Hematopoietic multipotent progenitor cell (in vitro differentiated cells): ENCODE measurements at places on chromosomes 7 and 10.

GRCh38 chr7:85424298-85424697, 237.4 kb upstream of the SEMA3D start:
- DNase-seq: no peak

GRCh38 chr7:136174477-136175125, 197.4 kb upstream of the MTPN start:
- no peak for DNase-seq

DNA sequence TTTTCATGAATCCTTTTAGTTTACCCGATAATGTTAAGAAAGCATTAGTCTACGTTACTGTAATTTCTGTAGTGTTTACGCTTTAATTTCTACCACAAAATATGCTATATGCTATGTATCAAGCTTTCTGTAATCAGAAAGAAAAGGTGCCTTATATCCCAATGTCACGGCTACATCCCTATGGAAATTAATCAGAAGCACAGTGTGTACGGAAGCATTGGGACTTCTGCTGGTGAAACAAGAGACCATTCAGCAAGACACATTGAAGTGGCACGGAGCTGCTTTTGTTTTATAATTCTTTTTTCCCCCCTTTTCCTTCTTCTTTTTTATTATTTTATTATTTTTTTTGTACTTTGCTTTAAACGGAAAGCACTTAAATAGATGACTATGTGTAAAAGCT, 31.2 kb upstream of the SH2B2 start:
- no peak for DNase-seq

DNA sequence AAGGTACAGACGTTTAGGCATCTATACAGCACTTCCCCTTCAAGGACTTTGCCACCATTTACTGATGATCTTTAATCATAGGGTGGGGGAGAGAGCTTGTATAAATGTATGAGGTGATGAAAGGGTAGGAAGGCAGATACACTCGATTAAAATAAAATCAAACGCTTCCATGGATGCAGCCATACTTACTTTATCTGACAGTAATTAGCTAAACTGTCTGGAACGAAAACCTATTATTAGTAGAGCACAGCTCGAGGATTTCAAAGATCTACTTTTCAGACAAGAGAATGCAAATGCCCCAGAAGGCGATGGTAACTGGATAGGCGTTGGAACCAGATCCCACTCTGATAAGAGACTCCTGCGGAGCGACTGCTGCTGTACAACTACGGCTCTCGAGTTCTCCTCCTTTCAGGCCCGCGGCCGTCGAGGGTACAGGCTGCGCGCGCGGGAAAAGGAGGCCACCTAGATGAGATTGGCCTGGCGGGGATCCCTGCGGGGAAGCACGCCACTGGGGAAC, 3.1 kb upstream of the NKX2-3 start:
- DNase-seq: peak; percentile 46

- DNase-seq: no peak
Observed at GRCh38 chr10:62231805-62232204, 36.8 kb downstream of the RTKN2 start.

- no peak for DNase-seq
Observed at GRCh38 chr7:47303014-47303694, 278.8 kb downstream of the TNS3 start.

DNA sequence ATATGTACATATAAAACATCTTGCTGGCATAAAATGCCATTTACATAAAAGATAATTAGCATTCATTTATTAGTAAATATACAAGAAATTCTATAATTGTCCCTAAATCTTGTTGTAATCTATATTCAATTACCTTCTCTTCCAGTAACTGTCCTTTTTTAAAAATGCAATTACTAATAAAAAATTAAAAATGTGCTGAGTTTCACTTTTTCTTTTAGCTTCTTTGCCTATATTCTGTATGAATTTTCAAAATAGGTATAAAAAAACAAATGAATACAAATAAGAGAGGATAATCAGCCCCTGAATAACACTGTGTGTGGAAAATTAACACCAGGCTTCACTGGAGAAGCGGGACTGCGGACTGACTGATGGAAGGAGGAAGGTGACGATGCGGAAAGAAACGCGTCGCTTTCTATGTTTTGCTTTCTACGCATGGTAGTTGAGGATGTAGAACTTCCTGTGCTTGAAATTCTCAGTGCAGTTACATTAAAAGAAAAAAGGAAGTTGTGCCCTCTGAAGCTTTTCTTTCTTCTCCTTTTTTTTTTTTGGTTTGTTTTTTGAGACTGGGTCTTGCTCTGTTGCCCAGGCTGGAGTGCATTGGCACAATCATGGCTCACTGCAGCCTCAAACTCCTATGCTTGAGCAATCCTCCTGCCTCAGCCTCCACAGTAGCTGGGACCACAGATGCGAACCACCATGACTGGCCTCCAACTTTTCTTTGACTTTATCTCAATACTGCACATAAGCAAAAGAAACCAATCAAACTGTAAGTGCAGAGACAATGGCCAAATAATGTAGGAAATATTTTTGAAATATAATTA, 7.4 kb upstream of the ZMYND11 start:
- DNase-seq: peak; percentile 74

DNA sequence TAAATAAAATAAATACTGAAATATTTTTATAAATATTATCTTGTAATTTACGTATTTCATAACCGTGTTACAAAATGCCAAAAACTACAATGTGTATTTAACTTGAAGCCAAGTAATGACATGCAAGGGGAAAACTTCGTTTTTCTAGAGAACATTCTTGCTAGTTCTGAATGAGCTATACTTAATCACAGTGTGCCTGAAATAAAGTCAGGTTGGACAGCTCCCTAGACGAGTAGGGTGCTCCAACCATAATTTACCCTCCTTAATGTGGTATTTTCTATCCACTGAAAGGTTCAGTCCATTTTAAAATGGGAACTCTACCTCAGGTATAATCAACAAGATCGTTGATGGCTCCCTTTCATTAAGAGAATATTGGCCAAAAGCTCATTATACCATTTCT, 194.5 kb upstream of the AHR start:
- no peak for DNase-seq

DNA sequence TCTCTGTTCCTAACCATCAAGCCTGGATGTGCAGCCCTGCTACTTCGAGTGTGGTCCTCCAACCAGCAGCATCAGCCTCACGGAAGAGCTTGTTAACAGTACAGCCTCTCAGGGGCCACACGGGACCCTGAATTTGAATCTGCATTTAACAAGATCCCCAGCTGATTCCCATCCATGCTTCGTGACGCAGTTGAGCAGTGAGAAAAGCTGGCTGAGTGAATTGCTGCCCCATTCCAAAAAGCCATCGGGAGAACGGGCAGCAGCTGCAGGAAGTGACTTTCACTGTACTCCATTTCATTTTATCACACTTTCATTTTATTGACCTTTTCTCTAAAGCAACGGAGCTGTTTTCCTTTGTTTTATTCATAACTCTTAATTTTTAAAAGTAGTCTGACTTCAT, 22.5 kb downstream of the FAM171A1 start:
- no peak for DNase-seq

- DNase-seq: no peak
Observed at GRCh38 chr10:36224431-36224985, 582.4 kb upstream of the FZD8 start.

DNA sequence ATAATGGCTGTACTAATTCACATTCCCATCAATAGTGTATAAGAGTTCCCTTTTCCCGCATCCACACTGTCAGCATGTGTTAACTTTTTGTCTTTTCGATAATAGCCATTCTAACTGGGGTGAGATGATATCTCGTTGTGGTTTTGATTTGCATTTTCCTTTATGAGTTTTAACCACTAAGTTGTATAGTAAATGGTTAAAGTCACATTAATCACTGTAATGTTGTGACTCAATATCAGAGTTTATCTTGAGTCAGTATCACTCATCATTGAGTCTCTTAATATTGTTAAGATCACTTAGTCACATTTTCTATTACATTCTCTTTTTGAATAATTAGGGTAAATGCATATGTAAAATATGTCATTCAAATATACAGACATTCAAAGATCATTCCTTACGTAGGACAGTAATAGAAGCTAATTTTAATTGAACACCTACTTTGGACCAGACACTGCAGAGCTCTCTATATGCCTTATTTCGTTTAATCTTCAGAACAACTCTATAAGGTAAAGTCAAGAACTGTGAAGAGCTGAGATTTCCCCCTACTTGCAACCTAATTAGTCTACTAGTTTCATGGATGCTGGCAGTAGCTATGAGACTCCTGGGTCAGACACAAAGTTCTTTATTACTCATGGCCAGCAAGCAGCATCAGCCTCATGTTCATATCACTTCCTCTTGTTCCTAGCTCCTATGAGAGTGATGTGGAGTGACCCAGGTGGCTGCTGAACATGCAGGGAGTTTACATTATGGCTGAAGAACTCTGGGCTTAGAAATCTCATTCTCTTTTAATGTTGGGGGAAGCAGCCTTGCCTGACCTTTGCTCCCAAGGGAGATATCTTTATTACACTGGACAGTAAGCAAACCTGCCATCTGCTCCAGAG, 30.5 kb downstream of the CREB5 start:
- DNase-seq: no peak

GRCh38 chr7:18572885-18573284, 77.3 kb downstream of the HDAC9 start:
- no peak for DNase-seq

DNA sequence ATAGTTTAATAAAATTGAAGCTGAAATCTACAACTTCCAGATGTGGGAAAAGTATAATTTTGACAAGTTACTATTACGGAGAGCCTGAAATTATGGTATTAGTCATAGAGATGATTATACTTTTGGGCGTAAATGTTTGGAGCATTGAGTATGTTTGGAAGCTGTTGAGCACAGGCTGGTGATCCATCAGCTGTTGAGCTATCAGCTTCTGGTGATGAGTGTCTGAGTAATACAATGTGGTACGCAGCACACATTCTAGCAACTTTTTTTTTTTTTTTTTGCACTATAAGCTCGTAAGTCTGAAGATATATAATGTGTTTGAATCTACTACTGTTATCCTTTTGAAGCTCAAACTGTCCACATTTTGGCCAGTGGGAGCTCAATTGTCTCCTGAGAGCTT, 123.4 kb downstream of the ATE1 start:
- DNase-seq: no peak

DNA sequence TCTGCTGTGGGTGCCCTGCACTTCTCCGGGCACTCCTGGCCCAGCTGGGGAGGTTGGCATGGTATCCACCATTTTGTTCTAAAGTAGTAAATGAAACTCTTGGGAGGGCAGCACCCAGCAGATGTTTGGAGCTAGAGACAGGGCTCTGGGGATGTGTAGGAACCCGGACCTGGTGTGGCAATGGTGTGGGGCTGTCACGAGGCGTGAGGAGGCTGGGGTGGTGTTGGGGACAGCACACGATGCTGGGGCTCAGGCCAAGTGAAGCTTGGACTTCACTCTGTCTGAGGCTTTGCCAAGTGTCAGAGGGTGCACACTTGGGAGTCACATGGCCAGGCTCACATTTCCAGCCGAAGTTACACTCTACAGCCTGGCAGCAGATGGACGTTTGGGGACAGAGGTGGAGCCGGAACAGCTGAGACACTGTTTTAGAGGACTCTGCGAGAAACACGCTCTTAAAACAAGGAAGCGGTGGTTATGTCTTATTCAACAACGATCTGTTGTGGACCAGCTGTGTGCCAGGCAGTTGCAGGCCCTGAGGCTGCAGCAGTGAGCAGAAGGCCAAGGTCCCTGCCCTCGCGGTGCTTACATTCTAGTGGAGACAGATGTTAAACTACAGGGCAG, 118.2 kb downstream of the CUX1 start:
- no peak for DNase-seq

DNA sequence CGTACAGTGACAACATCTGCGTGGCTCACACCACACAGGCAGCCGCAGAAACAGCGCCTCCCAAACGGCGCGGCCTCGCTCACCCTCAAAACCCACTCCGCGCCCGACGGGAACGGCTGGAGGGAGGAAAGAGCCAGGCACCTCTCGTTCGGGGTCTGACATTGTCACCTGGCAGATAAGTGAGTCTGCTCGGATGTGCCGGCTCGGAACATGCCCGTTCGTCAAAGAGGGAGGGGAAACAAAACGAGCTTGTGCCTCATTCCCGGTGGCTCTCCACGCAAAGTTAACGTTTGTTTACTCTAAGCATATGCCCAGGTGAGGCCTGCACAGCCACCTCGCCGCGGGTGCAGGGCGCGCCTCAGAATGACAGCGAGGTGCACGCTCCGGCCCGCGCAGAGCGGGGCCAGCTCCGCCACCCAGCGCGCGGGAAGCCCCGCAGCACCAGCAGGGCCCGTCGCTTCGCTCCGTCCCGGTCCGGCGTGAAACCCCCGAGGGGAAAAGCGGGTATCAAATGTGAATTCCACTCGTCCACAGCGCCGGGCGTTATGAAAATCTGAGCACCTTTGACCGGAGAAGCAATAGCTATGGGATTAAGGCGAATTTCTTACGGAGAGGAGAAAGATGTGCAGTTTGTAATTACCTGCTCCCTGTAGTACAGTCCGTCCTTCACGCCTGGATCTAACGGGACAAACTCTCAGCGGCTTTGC, 13.1 kb downstream of the CNPY1 start:
- no peak for DNase-seq

DNA sequence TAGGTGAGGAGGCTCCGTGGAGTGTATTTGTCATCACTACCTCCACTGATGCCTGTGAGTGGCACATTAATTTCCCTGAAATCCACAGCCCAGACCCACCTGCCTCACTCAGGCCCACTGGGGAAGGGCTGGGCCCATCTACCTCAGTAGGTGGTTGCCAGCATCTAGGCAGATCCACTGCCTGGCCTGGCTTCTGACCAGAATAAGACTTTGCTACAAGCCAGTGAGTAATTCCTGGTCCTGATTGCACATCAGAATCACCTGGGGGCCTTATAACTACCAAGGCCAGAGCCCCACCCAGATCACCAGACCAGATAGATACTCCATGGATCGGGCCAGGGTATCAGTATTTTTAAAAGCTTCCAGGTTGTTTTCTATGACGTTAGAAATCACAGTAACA, 37.5 kb upstream of the PLEKHA1 start:
- DNase-seq: no peak

DNA sequence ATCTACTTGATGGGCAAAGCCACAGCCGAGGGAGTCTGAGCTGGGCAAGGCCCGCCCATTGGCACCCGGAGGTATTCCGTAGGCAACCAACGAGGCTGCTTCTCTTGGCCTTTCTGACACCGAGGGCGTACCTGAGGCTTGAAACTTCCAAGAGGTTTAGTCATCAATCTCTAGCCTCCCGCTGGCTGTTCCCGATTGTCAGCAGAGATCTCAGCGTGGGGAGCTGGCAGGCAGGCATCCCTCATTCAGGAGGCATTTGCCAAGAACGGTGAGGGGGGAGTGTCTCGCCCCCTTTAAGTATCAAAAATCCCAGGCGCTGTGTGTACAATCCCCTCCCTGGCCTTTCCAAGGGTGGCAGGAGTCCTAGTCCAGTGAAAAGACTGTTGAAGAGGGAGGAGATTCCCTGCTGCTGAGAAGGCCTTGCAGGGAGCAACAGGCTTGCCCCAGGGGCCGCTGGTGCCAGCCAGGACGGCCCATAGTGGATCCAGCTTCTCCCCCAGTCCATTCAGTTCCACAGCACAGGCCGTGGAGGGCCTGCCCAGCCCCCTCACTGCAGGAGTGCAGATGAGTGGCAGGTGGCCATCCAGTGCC, 39.7 kb downstream of the OAT start:
- DNase-seq: no peak
